ENCODE measurements at places on chromosomes 3 and 15.
A peak's percentile ranks its signal among the peaks of the same experiment; 100 is the strongest.

DNA sequence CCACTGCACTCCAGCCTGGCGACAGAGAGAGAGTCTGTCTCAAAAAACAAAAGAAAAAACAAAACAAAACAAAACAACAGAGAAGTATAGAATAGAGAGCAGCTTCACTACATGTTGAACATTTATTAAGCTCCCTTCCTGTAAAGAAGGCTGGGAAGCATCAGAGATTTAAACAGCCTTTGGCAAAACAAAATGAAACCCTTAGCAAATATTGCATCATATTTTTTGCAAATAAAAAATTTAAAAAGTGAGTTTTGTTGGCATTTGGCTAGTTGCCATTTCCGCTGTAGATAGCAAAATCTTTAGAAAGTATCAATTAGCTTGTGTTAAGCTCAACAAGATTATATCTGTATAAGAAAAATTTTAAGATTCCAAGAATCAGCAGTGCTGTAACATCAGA lies 151.2 kb downstream of the SERPINI1 start:
- no peak for DNase-seq

DNA sequence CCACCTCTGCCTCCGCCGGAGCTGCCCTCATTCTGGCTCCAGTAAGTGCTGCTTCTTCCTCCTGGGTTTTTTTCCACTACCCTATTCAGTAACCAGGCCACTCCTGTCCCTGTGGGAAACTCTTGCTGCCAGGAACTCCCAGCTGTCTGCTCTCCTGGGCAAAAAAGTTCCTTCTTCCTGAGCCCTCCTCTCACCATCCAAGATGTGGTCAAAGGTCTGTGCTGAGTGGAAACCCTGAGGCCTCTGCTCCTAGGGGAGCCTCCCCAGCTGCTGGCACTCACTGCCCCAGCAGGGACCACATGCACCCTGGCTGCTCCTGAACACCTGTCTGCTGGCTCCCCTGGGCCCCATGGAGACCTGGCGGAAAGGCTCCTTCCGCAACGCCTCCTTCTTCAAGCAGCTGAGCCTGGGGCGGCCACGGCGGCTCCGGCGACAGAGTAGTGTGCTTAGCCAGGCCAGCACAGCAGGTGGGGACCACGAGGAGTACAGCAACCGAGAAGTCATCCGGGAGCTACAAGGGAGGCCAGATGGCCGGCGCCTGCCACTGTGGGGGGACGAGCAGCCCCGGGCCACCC lies 454 bp downstream of the C15orf62 start:
- DNase-seq, result no peak

GRCh38 chr3:141385406-141386125 lies 17.3 kb downstream of the ZBTB38 start:
- no peak for DNase-seq

GRCh38 chr3:100384733-100385525 lies 16.0 kb downstream of the TOMM70 start:
- DNase-seq, result no peak

GRCh38 chr3:52498137-52499054 lies 3.3 kb downstream of the STAB1 start:
- no peak for DNase-seq

DNA sequence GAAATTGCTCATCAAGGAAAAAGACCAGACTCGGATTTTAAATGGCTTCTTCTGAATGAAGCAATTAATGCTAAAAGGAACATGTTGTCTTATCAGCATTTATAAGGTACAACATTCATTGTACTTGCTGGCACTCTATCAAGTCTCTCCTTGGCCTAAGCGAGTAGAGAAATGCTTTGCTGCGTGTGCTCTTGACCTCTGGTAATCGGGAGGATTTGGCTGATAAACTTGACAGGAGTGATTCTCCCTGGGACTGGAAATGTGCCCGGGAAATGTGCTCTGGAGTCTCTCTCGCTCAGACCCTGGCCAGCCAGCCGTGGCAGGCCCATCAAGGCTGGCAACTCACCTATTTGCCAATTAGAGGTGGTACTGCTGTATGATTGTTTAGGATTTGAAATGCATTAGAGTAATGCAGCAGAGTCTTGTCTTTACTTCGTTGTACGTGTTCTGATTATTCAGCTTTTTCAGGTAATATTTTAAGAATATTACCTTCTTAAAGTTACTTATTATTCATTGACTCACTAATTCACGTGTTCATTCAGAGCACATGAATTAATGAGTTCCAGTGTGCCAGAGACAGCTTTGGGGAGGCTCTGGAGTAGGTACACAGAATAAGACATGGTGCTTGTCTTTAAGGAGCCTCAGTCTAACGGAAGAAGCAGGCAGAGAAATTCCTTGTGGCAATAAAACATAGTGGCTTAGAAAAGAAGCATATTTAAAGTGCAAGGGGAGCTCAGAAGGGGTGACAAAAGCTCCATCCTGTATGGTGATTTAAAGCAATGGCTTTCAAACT lies 48.0 kb upstream of the TPRG1 start:
- DNase-seq, result no peak

DNA sequence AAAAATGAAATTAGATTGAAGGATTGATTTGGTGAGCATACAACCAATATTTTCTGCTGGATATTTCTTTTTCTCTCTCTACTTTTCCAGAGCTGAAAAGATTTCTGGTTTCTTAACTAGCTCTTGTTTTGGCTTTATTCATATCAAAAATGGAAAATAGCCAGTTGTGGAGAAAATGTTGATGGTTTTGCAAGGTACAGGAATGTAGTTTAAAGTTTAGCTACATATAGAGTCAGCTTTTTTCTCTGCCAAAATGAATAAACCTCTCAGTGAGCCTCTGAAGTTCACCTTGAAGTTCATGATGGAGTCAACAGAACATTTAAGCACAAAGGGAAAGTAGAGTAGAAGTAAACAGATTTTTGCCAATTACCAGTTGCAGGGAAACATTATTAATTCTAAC lies 720.5 kb upstream of the ALCAM start:
- DNase-seq, result no peak

DNA sequence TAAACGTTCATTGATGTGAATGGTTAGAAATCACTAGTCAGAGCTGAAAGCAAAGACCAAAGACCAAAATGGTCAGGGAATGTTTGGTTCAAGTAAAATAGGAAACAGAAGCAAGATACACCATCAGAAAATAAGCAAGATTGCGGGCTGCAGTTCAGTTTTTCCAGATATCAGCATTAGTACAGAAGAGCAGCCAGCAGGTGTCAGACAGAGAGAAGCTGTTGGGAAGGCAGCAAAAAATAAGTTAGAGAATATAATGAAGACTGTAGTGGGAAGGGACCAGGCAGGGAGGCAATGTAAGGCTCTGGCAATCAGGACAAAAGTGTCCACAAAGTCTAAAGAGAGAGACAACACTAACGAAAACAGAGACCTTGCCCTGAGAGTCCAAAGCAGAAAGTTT lies 639.4 kb upstream of the NAALADL2 start:
- DNase-seq, result no peak

- no peak for DNase-seq
Measured at GRCh38 chr3:43650345-43650744, 28.5 kb upstream of the ANO10 start.

DNA sequence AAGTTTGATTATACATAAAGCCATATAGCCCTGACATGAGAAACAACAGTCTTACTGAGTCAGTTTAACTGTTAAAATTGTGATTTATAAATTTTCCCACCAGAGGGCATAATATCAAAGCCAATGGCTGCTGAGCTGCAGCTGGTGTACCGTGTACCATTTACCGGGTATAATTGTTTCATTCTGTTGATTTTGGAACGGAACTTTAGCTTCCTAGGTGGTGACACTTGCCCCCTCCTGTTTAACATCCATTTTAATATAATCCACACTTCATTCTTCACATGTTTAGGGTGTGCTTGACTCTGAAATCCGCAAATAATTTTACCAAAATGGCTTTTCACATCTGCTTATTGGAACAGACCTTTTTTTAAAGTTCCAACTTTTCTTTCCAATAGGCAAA lies 72.8 kb downstream of the SLC9A9 start:
- DNase-seq, result peak; percentile 51

DNA sequence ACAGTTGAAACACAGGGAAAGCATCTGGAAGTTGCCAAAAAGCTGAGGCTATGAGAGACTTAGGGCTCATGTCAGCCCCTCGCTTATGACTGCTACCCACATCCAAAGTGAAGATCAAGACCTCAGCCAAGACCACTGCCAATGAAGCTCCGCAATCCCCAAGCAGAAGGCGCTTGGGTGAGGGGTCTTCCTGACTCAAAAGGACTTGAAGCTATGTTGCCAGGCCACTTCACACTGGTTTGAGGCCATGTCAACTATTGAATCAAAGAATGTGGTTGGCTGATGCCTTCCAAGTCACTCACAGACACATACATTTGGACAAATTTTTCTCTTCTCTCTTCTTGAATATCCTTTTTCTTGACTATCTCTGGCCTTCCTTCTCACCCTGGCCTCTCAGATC lies 928 bp upstream of the CCR4 start:
- DNase-seq, result no peak

DNA sequence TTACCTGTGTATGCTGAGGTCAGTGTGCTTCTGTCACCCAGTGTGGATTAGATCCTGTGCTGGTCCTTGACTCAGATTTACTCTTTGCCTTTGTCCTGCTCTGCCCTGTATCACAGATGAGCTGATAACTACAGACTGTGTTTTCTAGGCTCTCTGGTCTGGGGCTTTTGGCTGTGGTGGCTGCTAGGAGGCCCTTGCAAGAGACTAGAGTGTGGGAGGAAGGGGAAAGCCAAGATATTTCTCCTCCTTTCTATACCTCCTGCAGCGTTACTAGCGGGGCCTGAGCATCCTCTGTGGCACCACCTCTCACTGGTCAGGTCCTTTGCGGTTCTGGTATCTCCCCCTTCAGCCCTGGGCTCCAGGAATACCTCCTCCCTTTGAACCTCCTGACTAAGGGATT lies 282.3 kb upstream of the TBC1D5 start:
- DNase-seq, result no peak

DNA sequence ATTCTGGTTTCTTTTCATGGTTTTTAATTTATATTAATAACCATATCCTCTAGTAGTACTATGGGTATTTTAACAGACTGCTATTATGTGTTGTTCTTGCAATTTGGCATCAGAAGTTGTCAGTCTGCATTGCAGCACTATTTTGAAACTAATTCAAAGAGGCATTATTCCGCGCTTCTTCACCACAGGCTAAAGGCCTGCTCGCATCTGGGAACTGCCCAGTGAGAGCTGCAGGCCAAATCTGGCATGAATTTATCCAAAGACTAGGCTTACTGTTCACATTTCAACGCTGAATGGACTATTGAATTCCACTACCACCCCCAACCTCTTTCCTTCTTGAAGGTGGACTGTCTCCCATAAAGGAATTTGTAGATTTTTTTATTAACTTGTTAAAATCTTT lies 310.4 kb upstream of the NR2F2 start:
- no peak for DNase-seq

Measured in urothelium cell line (cell line).